ENCODE measurements at places on chromosomes 4 and X.

DNA sequence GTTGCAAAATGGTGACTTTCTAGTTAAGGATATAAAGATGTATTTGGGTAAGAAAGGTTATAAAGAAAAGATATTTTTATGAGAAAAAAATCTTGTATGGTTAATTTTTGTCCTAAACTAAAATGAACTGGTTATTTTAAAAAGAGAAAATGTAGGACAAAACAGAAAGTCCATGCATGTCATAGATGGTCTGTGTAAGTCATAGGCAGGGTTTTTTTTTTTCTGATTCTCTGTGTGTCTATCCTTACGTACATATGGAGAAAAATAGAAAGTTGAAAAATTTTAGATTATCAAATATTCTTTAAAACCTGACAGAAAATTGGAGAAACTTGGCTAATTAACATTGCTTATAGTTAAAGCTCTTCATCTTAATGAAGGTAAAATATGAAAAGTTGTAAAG lies 493.4 kb downstream of the IQCM start:
- DNase-seq = no peak

DNA sequence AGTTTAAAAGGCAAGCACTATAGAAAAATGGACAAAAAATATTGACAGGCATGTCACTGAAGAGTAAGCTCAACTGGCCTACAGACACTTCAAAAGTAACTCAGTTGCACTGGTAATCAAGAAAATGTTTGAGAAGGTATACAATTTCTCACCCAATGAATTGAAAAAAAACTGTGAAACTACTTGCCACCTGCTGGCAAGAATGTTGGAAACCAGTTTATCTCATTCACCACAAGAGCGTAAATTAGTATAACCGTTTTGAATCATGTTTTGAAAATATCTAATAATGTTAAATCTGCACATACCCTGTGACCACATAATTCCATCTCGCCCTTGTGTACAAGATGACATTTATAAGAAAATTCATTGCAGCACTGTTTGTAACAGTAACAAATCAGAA lies 31.7 kb downstream of the TXK start:
- DNase-seq = no peak

- DNase-seq = no peak
Measured at GRCh38 chr4:31294655-31295480, 574.7 kb downstream of the PCDH7 start.

GRCh38 chr4:109878355-109878754 lies 30.4 kb downstream of the LRIT3 start:
- no peak for DNase-seq

DNA sequence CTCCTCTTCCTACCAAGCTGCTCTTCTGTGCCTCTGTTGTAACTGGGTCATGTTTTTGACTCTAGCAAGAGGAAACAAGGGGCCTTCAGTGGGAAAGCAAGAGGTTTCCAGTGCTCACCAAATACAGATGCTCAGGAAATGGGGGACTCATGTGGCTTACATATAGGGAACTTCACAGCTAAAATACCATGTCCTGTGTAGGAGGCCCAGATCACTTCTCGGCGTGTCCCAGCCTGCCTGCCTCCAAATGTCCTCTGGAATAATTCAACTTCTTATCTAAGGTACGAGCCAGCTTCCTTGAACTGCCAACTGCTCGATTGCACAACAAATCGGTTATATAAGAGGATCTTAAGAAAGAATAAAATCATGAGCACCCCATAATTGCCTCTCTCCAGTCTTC lies 161.3 kb downstream of the KIT start:
- no peak for DNase-seq

GRCh38 chr4:24067367-24068193 lies 177.7 kb upstream of the PPARGC1A start:
- no peak for DNase-seq

DNA sequence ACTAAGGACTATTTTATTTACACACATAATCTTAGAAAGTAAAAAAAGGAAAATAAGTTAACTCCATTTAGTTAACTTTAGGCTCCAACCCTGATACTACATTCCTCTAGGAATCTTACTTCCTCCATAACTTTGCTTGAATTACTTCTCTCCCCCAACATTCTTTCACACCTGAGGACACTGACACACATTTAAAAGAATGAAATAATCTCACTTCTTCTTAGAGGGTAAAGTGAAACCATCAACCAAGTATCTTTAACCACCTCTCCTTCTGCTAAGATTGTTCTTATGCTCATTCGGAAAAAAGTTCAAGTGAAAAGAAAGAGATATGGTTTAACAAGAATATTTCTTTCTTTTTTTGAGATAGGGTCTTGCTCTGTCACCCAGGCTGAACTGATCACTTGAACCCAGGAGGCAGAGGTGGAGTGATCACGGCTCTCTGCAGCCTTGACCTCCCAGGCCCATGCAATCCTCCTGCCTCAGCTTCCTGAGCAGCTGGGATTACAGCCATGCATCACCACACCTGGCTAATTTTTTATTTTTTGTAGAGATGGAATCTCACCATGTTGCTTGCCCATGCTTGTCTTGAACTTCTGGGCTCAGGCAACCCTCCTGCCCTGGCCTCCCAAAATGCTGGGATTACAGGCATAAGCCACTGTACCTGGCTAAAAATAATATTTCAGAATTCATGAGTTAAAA lies 28.5 kb downstream of the SLC25A4 start:
- DNase-seq = no peak

DNA sequence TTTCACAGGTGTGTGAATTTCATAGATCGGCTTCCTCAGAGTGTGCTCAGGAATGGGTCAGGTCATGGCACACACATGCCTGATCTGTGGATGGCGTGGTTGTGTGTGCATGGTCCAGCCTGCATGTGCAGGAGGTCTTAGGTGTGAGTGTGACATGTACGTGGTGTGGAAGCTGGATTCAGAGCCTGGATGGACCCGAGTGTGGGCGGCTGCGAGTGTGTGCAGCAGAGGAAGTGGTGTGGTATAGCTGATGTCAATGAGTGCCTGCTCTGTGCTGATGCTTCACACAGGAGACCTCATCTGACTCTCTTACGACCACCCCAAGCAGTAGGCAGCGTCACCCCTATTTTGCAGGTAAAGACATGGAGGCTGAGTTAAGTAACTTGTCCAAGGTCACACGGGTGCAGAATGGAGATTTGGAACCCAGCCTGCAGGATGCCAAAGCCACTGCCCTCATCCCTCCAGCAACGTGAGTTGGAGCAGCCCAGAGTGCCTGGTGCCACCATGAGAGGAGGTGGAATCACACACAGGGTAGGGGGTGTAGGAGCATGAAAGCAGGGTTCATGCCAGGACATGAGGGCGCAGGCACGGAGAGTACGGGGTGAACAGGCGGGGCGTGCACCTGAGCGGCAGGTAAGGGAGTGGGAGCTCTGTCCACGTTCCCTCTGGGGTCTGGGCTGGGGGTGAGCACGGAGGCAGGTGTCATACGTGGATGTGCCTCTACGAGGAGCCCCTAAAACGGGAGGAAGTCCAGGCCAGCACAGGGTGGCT lies 24.2 kb upstream of the C4orf50 start:
- no peak for DNase-seq

DNA sequence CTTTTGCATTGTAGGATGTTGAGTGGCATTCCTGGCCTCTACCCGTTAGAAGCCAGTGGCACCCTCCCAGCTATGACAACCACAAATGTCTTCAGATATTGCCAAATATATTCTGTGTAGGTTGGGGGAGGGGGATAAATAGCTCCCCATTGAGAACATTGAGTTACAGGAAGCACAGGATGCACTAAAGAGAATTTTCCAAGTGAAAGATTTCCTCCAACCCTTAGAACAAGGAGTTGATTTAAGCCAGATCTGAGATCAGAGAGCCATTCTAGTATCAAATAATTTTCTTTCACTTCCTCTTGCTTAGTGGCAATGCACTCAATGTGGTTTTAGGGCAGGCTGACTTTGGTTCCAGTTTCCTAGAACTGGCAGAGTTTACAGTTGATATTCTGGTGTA lies 436.6 kb downstream of the C4orf33 start:
- DNase-seq = no peak

GRCh38 chrX:125826080-125826479 lies 340.0 kb downstream of the DCAF12L2 start:
- DNase-seq = no peak

GRCh38 chrX:133923113-133923512 lies 62.3 kb downstream of the GPC3 start:
- DNase-seq = no peak

DNA sequence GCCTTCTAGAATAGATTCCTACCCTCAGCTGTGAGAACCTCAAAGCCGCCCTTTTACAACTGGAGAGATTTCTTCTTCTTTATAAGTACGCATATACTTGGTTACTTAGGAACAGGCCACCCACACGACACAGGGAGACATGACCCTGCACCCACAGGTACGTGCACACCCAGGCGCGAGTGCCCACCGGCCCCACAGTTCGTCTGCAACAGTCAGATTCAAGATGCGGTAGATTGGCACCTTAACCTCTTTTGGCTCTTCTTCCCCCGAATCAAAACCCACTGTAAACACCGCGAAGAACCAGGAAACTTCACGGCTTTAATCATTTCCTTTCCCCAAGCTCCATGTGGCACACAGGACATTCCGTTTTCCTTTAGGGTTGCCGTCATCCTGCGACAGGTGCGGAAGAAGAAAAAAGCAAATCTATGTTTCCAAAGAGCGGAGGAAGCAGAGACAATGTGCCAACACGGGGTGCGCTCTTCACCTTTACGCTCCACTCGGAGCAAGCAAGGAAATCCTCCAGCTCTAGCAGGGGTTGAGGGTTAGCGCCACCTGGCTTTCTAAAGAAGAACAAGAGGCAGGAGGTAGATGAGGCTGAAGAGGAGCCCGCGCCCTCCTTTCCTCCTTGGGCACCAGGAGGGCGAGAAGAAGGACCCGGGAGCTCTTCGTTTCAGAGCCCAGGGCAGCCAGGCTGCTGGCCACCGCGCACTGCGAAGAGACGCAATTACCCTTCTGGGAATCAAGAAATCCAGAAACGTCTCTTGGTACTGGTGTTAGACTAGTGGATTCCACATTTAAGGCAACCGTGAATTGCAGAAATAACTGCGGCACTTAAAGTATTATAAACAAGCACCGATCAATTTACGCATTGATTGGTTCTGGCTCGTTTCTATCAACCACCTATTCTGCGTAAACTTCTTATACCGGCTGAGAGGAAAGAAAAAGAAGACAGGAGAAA lies 35.7 kb downstream of the HAND2 start:
- peak; percentile 62 for DNase-seq

DNA sequence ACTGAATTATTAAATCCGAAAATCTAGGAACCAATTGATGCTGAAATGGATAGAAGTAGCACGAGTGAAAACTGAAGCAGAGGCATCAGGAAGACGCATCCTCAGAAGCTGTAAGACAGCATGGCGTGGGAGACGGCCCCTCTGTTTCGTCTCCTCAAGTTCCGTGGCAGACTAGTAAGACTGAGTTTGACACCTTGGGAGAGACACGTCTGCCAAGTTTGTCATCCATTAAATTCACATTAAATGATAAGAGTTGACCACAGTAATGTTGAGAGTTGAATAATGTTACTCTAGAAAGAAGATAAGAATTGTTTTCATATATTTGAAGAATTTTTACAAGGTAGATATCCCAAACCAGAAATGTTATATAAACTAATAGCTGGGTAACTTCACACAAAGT lies 736.1 kb upstream of the FRG1 start:
- no peak for DNase-seq

DNA sequence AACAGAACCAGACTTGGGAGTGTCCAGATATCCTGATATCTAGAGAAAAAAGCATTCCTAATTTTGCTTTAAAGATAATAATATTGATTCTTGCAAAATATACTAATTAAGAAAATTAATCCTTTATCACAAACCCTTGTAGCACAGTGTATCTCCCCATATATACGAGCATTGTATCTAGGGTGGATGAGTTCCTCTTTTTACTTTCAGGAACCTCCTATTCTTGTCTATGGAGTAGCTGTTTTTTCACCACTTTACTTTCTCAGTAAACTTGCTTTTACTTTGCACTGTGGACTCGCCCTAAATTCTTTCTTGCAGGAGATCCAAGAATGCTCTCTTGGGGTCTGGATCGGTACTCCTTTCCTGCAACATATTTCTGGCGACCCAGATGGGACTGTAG lies 103.9 kb downstream of the GLUD2 start:
- DNase-seq = no peak

GRCh38 chrX:154542723-154543424 lies 3.8 kb downstream of the G6PD start:
- DNase-seq = no peak

- DNase-seq = no peak
Measured at GRCh38 chrX:46500054-46500453, 45.2 kb downstream of the ZNF674 start.

DNA sequence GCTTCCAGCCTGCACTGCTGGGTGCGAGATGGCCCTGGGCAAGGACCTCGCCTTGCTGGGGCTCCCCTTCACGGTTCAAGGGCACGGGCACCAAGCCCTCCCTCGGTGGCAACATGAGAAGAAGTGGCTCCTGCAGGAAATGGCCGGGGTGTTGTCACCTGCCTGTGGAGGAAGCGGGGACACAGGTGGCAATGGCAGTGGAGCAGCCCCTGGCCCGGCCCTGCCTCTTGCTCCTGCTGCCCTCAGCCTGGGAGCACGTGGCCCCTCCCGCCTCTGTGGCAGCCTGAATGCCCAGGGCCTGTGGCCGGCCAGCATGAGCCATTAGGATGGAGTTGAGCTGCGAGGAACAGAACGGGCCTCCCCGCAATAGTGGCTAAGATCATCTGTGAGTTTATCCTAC lies 16.8 kb downstream of the ABCD1 start:
- no peak for DNase-seq

- no peak for DNase-seq
Measured at GRCh38 chr4:24160358-24160757, 270.5 kb upstream of the PPARGC1A start.

- DNase-seq = peak; percentile 3
Measured at GRCh38 chrX:97743014-97743413, 859.3 kb downstream of the RPA4 start.

GRCh38 chr4:35247047-35247446 lies 997.3 kb downstream of the ARAP2 start:
- DNase-seq = no peak

DNA sequence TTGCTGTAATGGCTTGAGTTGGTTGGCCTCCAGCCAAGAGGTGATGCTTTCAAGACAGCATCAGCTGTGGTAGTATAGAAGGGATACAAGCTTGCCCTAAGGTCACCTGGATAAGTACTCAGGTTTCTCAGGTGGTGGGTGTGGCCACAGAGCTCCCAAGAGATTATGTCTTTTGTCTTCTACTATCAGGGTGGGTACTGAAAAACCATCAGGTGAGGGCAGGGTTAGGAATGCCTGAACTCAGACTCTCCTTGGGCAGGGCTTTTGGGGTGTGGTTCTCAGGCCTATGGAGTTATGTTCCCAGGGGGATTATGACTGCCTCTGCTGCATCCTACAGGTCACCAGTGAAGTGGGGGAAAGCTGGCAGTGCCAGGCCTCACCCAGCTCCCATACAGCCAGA lies 654.6 kb upstream of the GALNT7 start:
- no peak for DNase-seq

DNA sequence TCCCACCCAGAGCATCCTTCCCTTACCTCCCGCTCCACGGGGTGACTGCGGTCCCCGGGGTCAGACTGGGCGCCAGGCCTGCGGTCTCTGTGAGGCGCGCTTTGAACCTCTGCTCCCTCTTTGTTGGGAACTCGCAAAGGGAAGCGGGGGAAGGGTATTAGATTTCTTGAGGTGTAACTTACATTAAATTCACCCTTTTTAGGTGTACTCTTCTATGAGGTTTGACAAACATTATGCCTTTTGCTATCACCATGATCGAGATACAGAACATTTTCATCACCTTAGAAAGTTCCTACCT lies 569 bp downstream of the DCK start:
- DNase-seq = no peak
